ENCODE measurements at places on chromosomes 7 and 10. TPM values are rescaled to one million over a fixed set of nuclear protein-coding genes. Genes with fewer than 3 reads are reported as not detected.

Gene PTPN20
- 12.7 TPM for total RNA-seq

Gene ADAM12
- 14.0 TPM for total RNA-seq

- DNase-seq, result no peak
These were observed 296.7 kb downstream of the GLRX3 start for GRCh38 chr10:130432850-130433249.

DNA sequence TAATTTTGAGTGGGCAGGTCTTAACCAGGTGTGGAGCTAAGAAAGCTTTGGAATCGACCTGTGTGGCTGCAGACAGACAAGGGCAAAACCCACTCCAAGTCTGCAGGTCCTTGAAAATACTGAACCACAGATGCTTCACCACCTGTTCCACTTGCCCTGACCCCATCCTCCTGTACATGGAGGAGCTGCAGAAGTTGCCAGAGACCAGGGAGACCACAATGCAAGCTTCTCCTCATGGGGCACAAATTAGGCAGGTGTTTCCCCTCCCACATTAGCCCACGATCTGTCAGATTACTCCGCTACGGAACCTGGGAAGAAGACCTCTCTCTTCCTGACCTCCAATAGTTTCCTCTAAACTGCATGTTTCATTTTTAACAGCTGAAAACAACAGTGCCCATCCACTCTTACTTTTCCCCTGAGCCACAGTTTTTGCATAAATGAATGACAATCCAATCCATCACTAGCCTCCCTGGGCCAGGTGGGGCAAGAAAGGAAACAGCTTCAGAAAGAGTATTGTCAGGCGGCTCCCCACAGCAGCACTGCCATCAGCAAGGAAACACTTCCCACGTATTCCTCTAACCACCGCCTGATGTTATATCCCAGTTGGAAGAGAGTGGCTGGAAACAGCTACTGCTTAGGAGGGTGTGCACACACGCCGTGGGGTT lies 141.6 kb downstream of the PRKAG2 start:
- DNase-seq, result peak; percentile 35

Gene ADAMTS14
- total RNA-seq, result 1.0 TPM

DNA sequence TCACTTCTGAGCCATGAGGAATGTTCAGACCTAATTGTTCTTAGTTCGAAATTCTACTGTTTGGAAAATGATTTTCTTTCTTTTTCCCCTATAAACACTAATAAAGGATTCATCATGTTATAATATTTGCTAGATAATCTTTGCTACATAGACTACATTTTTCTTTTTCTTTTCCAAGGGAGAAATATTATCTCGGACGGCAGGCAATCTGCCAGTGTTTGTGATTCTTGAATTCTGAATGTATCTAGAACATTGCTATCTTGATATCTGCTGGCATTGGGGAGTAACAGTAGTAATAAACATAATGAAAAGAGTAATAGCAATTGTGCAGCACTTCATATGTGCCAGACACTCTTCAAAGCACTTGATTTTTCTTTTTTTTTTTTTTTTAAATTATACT lies 107.7 kb upstream of the ZNF32 start:
- no peak for DNase-seq

Gene AKR1D1
- total RNA-seq, result not detected

Gene OPALIN
- total RNA-seq, result not detected

Gene SPDYE3
- not detected for total RNA-seq

- DNase-seq, result no peak
These were observed 89.1 kb upstream of the KLF14 start for GRCh38 chr7:130823060-130823459.
